ENCODE measurements at places on chromosomes 6 and 20. TPM values are rescaled to one million over a fixed set of nuclear protein-coding genes. Genes with fewer than 3 reads are reported as not detected.

Gene MYO6
- total RNA-seq = 62.6 TPM

DNA sequence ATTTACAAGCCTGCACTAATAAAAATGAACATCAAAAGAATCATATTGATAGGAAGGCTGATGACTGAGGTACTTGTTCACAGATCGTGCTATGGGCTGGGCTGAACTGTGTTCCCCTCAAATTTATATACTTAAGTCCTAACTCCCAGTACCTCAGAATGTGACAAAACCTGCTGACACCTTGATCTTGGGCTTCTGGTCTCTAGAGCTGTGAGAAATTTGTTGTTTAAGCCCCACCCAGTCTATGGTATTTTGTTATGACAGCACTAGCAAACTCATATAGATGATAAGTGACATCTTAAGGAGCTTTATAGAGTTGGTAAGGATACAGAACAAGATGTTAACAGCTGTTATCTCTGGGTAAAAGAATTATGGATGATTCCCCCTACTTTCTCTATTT is 13.8 kb downstream of the UBE2V1 start:
- no peaks in the 10 kb centered on the region for H3K27me3 ChIP-seq
- H3K4me3 ChIP-seq = no peak overlapping the region
- DNase-seq = no peak
- peaks cover 25% of the 10 kb centered on the region for H3K36me3 ChIP-seq

- H3K4me3 ChIP-seq = no peak overlapping the region
- H3K36me3 ChIP-seq = peaks cover 58% of the 10 kb centered on the region
- H3K27me3 ChIP-seq = no peaks in the 10 kb centered on the region
- peaks cover 20% of the 10 kb centered on the region for H3K4me1 ChIP-seq
Observed at GRCh38 chr6:3079682-3080081, 11.4 kb downstream of the RIPK1 start.

DNA sequence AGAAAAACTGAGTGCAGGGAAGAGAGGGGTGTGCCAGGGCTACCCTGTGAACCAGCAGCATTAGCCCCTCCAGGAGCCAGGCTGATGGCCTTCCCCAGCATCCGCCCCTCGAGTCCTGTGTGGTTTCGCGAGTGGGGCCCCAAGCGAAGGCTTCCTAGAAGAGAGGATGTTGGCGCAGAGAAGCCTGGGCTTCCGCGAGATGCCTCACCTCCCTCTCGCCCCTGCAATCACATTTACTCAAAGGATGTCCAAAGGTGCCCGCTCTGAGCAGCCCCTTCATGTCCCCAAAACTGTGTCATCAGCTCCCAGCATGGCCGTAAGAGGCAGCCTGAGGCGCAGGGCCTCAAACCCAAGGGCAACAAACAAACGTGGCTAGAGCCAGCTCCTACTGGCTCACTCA is 111.7 kb downstream of the PREX1 start:
- H3K27ac ChIP-seq = no peak overlapping the region
- peaks cover 18% of the 10 kb centered on the region for H3K4me1 ChIP-seq
- H3K27me3 ChIP-seq = no peaks in the 10 kb centered on the region
- DNase-seq = no peak
- no peaks in the 10 kb centered on the region for H3K36me3 ChIP-seq
- no peak overlapping the region for H3K4me3 ChIP-seq

- no peaks in the 10 kb centered on the region for H3K36me3 ChIP-seq
- H3K4me3 ChIP-seq = no peak overlapping the region
- peaks cover 48% of the 10 kb centered on the region for H3K4me1 ChIP-seq
- DNase-seq = no peak
- H3K27me3 ChIP-seq = no peaks in the 10 kb centered on the region
Observed at GRCh38 chr20:64056889-64057627, 5.9 kb upstream of the TCEA2 start.

DNA sequence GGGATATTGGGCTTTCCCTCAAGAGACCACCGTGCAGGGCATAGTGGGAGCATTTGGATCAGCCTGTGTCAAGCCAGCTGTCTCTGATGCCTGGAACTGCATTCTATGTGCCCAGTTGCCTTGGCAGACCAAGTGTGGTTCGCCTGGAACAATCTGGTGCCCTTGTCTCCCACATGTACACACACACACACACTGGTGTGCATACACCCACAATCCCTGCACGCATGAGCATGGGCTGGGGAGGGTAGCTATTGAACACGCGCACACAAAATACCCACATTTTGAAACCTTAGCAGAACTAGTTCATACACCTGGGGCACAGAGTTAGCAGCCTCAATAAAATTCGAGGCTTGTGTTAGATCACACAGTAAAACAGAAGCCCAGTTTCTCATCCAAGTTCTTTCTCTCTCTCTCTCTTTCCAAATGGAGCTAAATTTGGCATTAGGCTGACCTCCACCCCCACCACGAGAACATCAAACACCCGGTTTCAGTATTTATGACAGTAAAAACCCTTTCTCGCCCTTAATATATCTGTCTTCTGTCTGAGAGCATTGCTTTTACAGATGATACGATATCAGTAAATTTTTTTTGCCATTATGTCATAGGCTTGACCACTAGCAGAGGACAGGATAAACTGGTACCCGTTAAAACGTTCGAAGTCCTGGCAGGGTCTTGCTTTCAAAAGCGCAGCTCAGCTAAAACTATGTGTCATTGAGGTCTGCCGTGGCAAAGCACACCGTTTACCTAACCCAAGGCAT is 18.2 kb upstream of the NFATC2 start:
- peaks cover 8% of the 10 kb centered on the region for H3K27me3 ChIP-seq
- peaks cover 35% of the 10 kb centered on the region for H3K4me1 ChIP-seq
- peak overlapping the region; percentile 60 for H3K4me3 ChIP-seq
- peak overlapping the region; percentile 61 for H3K27ac ChIP-seq
- no peak for DNase-seq

- H3K36me3 ChIP-seq = peaks cover 3% of the 10 kb centered on the region
- H3K4me3 ChIP-seq = no peak overlapping the region
- no peak for DNase-seq
- peaks cover 31% of the 10 kb centered on the region for H3K27me3 ChIP-seq
- H3K4me1 ChIP-seq = peaks cover 14% of the 10 kb centered on the region
Observed at GRCh38 chr20:23214903-23215302, 128.8 kb upstream of the CD93 start.

GRCh38 chr20:47481330-47482216 is 20.1 kb upstream of the NCOA3 start:
- H3K4me3 ChIP-seq = no peak overlapping the region
- peaks cover 11% of the 10 kb centered on the region for H3K4me1 ChIP-seq
- no peak overlapping the region for H3K27ac ChIP-seq
- DNase-seq = no peak

DNA sequence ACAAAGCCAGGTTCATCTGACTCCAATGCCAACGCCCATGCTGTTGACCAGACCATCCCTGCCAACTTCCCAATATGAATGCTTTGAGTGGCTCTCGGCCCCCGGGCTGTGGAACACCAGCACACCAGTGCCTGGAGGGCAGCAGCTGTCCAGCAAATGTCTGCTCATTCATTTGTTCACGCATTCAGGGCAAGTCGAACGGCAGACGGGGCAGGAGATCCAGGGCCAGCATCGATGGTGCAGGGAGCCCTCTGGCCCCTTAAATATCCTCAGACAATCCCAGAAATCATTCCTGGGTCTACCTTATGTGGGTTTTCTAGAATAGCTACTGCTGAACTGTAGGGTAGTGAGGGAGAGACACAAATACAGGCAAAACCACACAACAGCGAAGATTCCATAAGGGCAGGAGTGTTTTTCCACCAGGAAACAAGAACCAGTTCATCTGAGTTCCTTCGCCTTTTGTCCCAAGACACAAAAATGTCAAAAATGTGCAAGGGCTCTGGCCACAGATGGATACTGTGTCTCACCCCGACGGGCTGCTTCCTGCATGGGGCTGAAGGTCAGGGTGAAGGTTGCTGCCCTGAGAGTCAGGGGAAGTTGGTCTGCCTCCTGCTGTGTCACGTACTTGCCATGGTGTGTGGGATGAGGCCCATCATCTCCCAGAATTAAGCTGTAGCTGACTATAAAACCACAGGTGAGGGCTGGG is 15.5 kb downstream of the RIPOR3 start:
- H3K27me3 ChIP-seq = peaks cover 12% of the 10 kb centered on the region
- peaks cover 17% of the 10 kb centered on the region for H3K4me1 ChIP-seq
- no peaks in the 10 kb centered on the region for H3K36me3 ChIP-seq
- H3K27ac ChIP-seq = no peak overlapping the region
- DNase-seq = no peak

DNA sequence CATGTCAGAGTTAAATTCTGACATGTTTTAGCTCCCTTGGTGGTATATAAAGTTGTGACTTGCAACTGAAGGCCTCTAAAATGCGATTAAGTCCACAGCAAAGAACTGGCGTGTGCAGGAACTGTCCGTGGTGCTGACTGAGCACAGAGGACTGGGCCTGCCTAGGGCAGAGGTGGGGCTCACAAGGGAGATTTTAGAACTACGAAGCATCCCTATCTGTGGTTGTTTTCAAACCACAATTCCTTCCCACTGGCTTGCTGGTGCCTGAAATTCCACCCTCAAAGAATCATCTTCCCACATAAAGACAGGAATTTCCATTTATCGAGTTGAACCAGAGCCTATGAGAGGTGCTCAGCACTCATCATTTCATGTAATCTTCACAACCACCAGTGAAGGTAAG is 30.1 kb downstream of the RIMS4 start:
- H3K27ac ChIP-seq = no peak overlapping the region
- H3K4me1 ChIP-seq = no peaks in the 10 kb centered on the region
- no peak overlapping the region for H3K4me3 ChIP-seq
- DNase-seq = no peak
- H3K36me3 ChIP-seq = no peaks in the 10 kb centered on the region

DNA sequence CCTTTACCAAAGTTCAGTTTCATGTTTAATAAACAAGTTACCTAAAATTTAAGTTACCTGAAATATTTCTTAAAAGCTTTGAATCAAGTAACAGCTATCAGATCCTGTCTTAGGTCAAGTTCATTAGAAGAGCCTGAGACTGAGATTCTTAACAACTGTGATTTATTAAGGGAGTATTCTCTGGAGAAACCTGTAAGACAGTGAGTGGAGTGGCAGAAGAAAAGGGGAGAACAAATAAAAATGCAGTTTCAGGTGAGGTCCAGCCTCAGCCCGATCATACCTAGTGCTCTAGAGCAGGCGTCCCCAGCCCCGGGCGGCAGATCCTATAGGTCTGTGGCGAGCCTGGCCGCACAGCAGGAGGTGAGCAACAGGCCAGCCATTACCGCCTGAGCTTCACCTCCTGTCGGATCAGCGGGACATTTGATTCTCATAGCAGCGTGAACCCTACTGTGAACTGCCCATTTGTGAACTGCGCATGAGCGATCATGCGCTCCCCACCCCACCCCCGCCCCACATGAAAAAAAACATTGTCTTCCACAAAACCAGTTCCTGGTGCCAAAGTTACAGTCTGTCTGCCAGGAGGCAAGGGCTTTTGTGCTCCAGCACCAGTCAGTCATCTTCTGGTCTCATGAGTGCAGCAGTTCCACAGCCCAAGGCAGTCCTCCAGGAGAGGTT is 59.2 kb upstream of the ADGRB3 start:
- DNase-seq = no peak
- H3K36me3 ChIP-seq = no peaks in the 10 kb centered on the region
- H3K27ac ChIP-seq = no peak overlapping the region
